ENCODE measurements at places on chromosomes 5 and 9.

GRCh38 chr5:178732281-178732680, 1.8 kb upstream of the ZNF354A start:
- no peak for DNase-seq

DNA sequence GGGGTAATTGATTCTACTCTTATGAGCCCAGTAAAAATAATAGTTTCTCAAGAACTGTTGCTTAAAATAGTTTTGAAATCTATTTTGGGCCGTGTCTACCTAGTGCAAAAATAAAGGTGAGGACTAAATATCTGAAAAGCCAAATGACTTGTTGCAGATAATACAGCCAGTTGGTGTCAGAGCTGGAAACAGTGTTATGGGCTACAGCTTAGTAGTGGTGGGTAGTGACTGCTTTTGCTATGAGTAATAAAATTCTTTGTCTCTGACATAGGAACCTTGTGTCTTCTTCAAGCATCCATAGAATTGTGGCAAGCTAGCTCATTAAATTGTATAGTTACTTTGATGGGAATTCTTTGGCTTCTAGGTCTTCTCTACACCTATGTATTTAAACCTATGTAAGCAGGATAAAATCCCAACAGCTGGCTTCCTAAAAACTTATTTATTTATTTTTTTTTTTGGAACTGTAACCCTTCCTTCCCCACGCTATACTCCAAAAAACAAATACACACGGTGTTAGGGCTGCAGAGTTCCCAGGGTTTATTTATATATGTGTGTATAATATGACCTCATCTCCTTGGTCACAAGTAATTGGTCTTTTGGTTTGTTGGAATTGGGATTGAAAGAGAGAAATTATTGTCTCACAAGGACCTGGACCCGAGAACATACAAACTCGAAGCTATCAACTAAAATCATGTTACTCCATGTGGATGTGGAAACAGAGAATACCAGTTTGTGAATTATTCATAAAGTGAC, 138.0 kb downstream of the NUDT12 start:
- DNase-seq = peak; percentile 20

DNA sequence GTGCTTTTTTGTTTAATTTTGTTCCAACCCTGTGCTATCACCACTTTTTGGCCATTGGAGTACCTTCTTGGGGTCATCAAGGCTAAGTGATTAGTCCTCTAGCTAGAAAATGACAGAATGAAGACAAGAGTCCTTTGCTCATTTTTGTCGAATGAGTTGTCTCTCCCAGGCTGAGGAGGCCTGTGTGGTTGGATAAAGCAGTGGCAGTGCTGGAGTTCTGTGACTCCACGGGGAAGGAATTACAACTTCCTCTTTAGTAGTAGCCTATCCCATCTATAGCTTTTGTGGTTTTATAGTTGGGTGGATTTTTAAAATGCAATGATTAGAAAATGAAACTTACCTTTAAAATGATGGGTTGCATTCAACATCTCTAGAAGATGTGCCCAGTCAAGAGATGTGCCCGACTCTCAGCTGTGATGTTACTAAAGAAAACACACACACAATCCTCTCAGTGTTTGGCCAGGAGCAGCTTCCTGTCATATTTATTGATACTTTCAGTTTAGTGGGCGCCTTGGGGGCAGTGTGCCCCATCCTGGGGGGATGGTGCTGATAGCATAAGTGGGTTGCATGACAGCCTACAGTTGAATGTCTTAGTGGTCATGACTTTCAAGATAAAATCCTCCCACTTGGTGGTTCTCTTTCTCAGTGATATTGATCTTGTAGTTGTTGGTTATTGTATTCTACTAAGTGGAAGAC, 11.9 kb downstream of the OTULINL start:
- DNase-seq = no peak

- DNase-seq = peak; percentile 30
Measured at GRCh38 chr9:72753266-72753893, 199.5 kb downstream of the ALDH1A1 start.

DNA sequence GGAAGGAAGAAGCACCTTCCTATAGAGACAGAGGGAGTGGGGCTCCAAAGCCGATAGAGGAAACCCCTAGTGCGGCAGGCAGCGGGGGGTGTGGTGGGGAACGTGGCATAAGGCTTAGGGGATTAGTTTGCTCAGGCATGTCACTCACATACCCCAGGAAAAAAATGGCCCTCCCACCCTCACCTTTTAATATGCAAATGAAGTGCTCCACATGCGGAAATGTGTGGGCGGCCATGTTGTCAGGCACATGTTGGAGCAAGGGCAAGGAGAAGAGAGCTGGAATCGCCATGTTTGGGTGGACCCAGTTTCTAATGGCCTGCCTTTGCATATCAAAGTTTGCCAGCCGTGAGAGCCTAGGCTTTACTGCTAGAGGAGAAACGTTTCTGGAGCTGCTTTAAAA, 758.8 kb downstream of the NR2F1-AS1 start:
- DNase-seq = no peak

DNA sequence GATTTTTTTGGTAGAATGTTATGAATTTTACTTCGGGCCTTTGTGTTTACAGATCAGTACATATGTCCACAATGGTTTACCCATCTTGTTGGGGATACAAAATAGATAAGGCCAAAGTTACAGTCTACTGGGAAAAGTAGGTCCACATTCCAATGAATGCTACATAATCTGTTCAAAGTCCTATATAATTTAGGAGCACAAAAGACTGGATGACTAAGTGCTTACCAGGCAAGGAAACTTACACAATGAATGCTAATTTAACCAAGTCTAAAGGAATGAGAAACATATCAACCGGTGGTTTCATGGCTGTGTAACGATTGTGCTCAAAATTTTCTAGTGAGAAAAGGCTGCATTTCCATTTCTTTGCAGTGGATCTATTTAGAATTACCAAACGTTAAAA, 97.4 kb upstream of the TRPM3 start:
- peak; percentile 60 for DNase-seq

DNA sequence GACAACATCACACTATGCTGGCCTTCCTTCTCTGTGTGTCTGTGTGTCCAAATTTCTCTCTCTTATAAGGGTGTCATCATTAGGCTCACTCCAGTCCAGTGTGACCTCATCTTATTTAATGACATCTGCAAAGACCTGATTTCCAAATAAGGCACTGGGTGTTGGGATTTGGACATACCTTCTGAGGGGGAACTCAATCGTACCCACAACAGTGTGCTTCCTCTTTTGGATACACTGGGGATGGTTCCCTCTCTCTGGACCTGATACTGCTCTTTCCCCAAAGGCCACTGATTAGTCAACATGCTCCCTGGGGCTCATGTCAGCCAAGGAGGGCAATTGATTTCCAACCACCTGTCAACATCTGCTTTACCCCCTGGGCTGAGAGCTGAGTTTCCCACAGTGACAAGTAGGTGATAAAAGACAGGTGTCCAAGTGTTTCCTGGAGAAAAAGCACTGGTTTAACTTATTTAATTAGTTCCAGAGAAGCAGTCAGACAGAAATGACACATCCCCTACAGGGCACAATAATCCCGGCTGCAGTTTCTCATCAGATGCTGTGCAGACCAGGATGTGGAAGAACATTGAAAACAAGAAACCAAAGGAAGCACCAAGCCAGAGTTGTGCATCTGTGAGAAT, 17.8 kb upstream of the CEP72 start:
- DNase-seq = no peak

- no peak for DNase-seq
Measured at GRCh38 chr9:122076117-122076516, 17.0 kb downstream of the TTLL11 start.

GRCh38 chr5:137607771-137608170, 108.6 kb upstream of the SPOCK1 start:
- no peak for DNase-seq

GRCh38 chr5:135868681-135869080, 27.0 kb downstream of the IL9 start:
- DNase-seq = no peak

- DNase-seq = peak; percentile 43
Measured at GRCh38 chr9:116978155-116978554, 291.1 kb downstream of the TRIM32 start.

DNA sequence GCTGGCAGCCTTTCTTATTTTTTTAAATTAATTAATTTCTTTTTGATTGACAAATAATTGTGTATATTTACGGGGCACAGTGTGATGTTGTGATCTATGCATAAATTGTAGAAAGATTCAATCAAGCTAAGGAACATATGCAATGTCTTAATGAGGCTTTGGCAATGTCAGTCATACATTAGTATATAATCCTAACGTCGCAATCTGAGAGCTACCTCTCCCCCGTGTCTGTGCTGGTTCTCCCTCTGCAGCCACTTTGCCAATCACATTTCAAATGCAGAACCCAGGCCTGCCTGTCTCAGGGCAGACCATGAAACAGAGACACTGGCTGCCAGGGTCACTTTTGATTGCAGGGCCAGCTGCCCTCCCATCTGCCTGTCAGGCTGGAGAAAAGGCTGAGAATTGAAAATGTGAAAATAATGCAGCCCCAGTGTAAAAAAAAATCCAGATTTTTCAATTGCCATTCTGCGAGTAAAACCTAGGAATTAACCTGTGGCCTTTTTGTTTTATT, 56.3 kb downstream of the SLC24A2 start:
- no peak for DNase-seq

DNA sequence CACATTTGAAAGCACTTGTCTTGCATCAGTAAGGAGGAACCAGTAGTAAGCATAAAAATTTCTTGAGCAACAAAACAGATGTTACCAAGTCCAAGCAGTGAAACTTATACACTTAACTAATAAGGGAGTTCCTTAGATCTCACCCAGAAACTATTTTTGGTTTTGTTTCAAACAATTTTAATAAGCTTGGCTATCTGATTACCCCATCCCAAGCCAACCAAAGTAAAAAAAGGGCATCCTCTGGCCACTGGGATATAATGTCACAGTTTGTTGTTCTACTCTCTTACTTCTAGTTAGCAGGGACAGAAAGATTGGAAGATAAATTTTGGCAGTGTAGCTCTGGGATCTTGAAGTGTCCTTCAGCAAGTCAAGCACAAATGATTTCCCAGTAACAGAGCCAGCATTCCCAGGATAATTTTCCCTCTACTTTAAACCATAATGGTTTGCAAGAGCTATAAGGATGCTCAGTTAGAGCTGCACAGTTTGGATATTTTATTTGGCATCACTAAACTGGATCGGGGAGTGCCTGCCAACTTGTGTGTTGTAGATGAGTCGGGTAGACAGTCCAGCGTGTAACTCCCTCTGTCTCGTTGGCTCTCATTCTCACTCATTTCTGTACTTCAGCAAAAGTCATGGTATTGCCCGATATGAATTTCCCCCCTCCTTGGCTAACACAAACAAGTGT, 161.9 kb upstream of the HMHB1 start:
- DNase-seq = no peak

- DNase-seq = no peak
Measured at GRCh38 chr5:135303582-135304173, 95.4 kb downstream of the MACROH2A1 start.

DNA sequence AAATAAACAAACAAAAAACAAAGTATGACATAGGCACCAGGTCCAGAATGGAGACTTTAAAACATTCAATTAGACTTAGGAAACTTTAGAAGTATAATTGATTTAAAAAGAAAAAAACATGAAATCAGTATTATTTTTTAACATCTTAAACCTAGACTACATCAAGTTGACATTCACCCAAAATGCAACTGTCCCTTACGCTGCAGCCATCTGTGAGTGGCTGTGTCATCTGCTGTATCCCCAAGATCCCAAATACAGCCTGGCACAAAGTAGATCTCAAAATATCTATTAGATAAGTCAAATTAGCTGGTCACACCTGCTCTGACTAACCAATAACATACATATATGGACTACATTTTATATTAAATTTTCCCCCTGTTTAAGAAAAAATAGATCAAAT, 7.8 kb downstream of the TTLL11 start:
- DNase-seq = no peak
